ENCODE measurements at places on chromosomes 16 and 17.

DNA sequence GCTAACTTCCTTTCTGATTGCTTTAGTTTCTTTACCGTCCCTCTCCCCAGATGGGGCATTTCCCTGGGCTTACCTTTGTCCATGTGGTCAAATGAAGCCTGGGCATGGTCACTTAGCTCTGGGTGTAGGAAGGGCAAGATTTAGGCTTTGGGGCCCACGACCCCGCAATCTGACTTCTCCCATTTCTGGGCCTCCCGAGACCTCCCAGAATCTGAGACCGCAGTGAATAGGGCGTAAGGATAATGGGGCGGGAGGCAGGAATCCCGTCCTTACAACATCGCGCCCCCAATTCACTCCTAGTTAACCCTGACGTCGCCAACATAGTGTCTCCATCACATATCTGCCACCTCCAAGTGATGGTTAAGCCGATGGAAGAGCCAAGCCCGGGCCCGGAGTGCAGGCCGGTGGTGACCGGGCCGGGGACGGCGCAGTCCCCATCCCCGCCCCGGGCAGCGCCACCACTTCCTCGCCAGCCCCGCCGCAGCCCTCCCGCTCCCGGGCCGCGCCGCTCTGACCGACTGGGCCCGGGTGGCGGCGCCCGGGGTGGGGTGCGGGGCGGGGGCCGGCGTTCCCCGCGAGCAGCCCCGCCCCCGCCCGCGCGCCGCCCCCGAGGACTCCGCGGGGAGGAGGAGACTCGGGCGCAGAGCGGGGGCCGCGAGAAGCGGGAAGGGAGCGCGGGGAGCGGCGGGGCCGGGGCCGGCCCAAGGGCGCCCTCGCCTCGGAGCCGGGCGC, at the start of gene RHBDL3:
Gene RHBDL3 (plus strand): TSS at position 641 of the 732 bp plus-strand sequence. CDS start 358 bp downstream, outside the sequence.
- DNase-seq, result no peak

- DNase-seq, result no peak
Measured at GRCh38 chr17:17182598-17183136, 23.5 kb downstream of the PLD6 start.

- no peak for DNase-seq
Measured at GRCh38 chr16:3601614-3602319, 9.6 kb downstream of the SLX4 start.

DNA sequence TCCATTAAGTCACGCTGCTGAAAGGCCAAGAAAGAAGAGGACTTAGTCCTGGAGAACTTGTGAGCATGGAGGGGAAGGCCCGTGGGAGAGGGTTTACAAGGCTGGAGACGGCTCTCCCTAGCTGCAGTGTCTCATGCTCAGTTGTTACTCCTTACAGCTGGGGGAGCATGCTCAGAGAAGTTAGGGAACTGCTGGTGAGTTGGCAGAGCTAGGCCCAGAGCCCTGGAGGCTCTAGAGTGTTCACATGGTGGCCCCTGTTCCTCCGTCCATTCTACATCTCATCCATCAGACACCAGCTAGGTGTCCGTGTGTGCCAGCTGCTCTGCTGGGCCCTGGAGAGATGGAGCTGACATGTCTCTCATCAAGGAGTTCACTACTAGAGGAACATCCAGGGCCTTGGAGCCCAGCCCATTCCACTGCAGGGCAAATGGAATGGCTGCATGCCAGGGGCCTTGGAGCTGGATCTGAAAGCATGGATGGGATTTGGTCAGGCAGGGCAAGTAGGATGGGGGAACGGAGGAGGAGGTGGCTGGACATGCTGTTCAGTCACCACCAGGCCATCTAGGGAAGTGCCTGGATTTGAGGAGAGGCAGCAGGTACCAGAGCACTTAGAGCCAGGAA, 6.3 kb downstream of the XYLT2 start:
- no peak for DNase-seq

DNA sequence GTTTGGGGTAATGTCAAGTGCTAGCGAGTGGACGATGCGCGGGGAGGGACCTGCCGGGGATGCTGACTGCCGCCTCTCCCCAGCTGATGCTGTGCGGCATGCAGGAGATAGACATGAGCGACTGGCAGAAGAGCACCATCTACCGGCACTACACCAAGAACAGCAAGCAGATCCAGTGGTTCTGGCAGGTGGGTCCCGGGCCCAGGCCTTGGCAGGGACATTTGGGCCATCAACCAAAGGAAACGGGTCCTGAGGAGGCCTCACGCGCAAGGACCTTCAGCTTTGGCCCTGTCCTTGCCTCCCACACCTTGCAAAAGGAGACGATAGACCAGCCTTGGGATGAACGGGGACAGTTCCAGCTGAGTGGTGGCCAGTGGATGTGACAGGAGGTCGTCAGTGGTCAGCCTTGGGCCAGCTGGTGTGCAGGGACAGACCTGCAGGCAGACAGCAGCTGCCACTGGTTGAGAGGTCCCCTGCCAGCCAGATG, 13.6 kb upstream of the CLEC18A start:
- peak; percentile 30 for DNase-seq

GRCh38 chr17:45228763-45229539, 7.3 kb downstream of the FMNL1 start:
- DNase-seq, result peak; percentile 93

DNA sequence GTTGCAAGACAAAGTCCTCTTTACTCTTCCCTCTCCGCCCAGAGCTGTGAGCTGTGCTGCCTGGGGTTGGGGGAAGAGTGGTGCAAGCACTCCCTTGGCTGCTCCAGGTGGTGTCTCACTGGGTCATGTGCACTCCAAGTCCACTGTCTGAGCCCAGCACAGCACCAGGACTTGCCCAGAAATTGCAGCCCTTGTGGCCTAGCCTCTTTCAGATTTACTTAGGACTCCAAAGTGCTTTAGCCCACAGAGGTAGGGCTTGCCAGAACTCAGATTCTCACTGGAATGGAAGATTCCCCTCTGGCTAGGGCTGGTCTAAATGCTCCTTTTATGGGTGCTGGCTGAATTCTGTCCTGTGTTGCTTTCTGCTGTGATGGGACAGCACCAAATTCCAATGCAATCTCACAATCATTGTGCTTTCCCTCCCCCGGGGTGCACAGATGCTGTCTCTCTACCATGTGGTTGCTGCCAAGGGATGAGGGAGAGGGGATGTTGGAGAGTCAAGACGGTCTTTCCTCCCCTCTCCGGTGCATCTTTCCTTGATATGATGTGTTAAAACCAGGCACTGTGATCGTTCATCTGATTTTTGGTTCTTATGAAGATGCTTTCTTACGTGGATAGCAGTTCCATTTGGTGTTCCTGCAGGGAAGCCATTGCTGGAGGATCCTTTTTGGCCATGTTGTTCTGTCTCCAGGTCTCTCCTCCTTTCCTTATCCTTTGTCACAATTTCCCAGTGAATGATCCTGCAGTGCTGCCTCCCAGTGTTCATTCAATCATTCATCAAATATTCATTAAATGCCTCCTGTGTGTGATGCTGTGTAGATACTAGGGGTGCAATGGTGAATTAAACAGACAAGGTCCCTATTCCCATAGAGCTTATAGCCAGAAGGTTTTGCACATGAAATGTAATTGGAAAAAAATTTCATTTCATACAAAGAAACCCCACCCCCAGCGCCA, 216.3 kb downstream of the SPECC1 start:
- no peak for DNase-seq

DNA sequence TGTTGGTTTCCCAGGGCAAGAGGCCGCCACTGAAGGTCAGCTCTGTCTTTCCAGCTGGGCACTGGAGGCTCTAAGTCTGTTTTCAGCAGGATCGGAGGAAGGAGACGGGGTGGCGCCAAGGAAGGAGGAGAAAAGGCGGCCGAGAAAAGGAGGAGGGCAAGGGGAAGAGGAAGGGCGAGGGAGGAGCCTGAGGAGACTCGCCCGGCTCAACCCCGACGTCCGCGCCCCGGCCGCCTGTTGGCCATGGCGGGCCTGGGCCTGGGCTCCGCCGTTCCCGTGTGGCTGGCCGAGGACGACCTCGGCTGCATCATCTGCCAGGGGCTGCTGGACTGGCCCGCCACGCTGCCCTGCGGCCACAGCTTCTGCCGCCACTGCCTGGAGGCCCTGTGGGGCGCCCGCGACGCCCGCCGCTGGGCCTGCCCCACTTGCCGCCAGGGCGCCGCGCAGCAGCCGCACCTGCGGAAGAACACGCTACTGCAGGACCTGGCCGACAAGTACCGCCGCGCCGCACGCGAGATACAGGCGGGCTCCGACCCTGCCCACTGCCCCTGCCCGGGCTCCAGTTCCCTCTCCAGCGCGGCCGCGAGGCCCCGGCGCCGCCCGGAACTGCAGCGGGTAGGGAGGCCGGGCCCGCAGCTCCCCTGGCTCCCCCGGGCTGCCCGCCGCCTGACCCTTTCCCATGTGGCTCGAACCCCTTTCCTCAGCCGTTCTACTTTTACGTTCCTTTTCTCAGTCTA, at the start of gene RNF135:
Gene RNF135 (plus strand): TSS at position 209 of the 737 bp plus-strand sequence. CDS start 35 bp downstream, at position 244.
- peak; percentile 89 for DNase-seq

- DNase-seq, result no peak
Measured at GRCh38 chr16:2524339-2524938, 4.3 kb downstream of the AMDHD2 start.

DNA sequence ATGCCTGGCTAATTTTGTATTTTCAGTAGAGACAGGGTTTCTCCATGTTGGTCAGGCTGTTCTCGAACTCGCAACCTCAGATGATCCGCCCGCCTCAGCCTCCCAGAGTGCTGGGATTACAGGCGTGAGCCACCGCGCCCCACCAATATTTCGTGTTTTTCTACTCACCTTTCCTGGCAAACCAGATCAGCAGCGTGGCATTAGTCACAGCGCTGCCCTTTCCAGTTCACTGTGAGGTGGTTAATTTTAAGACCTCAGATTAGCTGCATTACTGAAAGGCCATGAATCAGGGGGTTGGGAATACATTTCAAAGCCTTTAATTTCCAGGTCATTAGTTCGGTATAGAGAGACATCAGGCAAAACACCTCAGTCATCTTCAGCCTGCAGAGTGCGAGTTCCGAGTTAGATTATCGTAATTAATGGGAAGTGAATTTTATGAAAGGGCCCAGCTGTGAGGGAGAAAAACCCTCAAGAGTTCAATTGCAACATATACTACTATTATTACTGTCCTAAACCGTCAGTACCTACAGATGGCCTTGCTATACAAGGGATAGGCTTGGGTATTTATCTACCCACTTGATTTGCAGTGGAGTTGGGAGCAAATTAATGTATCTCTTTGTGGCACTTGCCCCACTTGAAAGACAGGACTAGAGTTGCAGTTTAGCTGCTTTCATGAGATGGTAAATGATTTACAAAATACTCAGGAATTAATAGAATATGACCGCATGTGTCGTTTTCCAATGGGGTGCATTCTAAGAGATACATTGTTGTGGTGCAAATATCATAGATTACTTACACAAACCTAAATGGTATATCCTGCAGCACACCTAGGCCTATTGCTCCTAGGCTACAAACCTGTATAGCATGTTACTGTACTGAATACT, 2.1 kb upstream of the USP32 start:
- no peak for DNase-seq

- peak; percentile 47 for DNase-seq
Measured at GRCh38 chr17:70096861-70097260, 21.8 kb downstream of the KCNJ16 start.
